Mesothelial cell of epicardium (in vitro differentiated cells): ENCODE measurements at places on chromosomes 1 and 21. TPM values are rescaled to one million over a fixed set of nuclear protein-coding genes. Genes with fewer than 3 reads are reported as not detected.

Gene PLCH2
- 1.7 to 2.1 TPM (median 1.8 TPM) in 3 replicates for total RNA-seq

Gene APH1A
- total RNA-seq: 138 to 145 TPM (median 143 TPM) in 3 replicates

Gene COL8A2
- 9.0 to 10.5 TPM (median 10.4 TPM) in 3 replicates for total RNA-seq

Gene CCDC30
- total RNA-seq: 5.1 to 7.5 TPM (median 5.8 TPM) in 3 replicates

Gene FAM167B
- total RNA-seq: 1.8 to 2.9 TPM (median 2.3 TPM) in 3 replicates

Gene FMO4
- total RNA-seq: 4.4 to 5.9 TPM (median 5.4 TPM) in 3 replicates

Gene IRF6
- total RNA-seq: 38.1 to 43.1 TPM (median 39.9 TPM) in 3 replicates

Gene CDA
- total RNA-seq: 0.64 to 1.5 TPM (median 0.94 TPM) in 3 replicates

Gene OR14K1
- total RNA-seq: not detected in 3 replicates

DNA sequence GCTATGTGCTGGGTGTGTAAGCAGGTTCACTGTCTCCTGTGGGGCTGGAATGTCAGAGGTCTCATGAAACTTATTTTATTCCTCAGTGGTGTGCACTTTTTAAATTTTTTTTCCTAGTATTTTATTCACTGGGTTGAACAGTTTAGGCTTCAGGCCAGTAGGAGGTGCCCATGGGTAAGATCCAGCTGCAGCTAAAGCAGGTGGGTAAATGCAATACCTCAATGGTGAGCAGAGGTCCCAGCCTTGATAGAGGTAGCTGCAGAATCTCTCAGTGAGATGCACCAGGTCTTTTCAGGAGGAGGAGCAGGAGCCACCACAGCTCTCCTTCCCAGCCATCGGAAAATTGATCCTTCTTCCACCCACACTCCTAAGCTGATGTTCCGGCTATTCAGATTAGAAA lies 12.6 kb upstream of the OR6N2 start:
- no peaks in the 10 kb centered on the region for H3K36me3 ChIP-seq
- DNase-seq: no peak
- H3K4me1 ChIP-seq: no peaks in the 10 kb centered on the region

DNA sequence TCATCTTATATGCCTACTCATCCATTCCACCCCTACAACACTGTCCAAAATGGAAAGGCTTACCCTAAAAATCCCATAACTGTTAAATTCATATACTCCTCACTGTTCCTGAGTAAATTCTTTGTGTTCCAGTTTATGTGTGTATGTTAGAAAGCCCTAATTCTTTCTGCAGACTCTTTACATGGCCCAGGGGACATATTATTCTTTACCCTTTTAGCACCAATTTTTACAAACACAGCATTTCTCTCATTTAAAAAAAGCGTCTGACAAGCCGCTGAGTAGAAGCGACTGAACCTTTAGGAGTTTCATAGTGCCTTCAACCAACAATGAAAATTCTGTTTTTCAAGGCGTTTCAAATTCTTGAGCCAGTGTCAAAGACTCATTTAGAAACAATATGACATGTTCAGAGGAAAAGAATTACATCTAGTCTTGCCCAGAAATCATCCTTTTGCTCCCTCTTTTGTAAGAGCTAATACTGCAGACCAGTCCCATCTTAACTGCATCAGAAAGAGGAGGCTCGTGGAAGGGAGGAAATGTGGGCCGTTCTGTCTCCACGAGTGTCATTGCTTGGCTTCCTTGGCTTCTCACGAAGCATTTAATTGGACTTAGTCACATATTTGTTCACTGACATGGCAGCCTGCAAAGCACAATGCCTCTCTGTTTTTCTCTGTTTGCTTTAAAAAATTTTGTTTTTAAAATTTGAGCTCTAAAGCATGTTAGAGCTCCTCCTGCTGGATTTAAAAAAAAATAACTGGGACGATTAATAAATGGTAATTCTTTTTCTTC lies 21.3 kb upstream of the C1orf105 start:
- peak overlapping the region; percentile 97 for H3K27ac ChIP-seq
- peaks cover 83% of the 10 kb centered on the region for H3K4me1 ChIP-seq
- no peaks in the 10 kb centered on the region for H3K36me3 ChIP-seq
- H3K27me3 ChIP-seq: no peaks in the 10 kb centered on the region

GRCh38 chr1:84724128-84724860 lies 34.0 kb upstream of the SSX2IP start:
- peaks cover 34% of the 10 kb centered on the region for H3K4me1 ChIP-seq
- H3K4me3 ChIP-seq: no peak overlapping the region
- H3K36me3 ChIP-seq: no peaks in the 10 kb centered on the region
- DNase-seq: no peak

- DNase-seq: no peak
- H3K4me3 ChIP-seq: no peak overlapping the region
- no peak overlapping the region for H3K27ac ChIP-seq
- H3K36me3 ChIP-seq: peaks cover 18% of the 10 kb centered on the region
Observed at GRCh38 chr1:81974883-81975555, 174.3 kb downstream of the ADGRL2 start.

GRCh38 chr1:73761559-73761958 lies 436.4 kb downstream of the LRRIQ3 start:
- no peaks in the 10 kb centered on the region for H3K4me1 ChIP-seq
- no peak overlapping the region for H3K4me3 ChIP-seq
- no peaks in the 10 kb centered on the region for H3K36me3 ChIP-seq
- peaks cover 2% of the 10 kb centered on the region for H3K27me3 ChIP-seq

DNA sequence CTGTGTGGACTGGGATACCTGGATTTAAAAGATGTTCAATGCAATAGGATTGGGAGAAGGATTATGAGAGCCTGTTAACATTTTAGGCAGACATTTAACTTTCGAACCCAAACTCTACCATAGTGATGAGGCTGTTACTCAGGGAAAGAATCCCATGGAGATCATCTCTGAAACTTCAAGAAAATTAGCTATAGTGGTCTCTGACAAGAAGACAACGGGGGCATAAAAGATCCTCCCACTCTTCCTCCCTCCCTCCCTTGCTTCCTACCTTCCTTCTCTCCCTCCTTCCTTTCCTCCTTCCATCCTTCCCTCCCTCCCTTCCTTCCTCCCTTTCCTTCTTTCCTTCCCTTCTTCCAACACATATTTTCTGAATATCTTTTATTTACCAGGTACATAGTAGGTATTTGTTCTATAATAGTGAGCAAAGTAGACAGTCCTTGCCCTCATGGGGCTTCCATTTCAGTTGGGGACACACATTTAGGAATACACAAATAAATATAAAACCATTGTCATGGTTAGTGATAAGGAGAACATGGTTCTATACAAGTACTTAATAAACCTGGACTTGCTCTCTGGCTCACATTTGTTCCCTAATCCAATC lies 143.2 kb downstream of the ATP6V1G3 start:
- H3K4me3 ChIP-seq: no peak overlapping the region
- no peak overlapping the region for H3K27ac ChIP-seq
- peaks cover 6% of the 10 kb centered on the region for H3K27me3 ChIP-seq
- no peak for DNase-seq
- H3K36me3 ChIP-seq: no peaks in the 10 kb centered on the region

DNA sequence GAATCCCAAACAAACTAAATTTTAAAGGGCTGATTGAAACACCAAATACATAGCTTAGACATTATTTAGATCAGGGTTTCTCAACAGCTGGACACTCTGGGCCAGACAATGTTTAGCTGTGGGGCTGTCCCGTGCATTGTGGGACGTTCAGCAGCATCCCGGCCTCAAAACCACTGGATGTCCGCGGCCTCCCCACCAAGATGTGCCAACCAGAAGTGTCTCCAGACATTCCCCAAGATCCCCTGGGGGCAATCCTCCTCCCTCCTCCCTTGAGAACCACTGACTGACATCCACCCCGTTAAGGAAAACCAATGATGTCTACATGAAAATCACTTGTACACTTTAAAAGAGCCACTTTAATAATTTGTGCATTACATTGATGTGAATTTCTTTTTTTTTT lies 38.4 kb downstream of the CLSTN1 start:
- no peak for DNase-seq
- no peaks in the 10 kb centered on the region for H3K27me3 ChIP-seq
- no peak overlapping the region for H3K4me3 ChIP-seq
- H3K4me1 ChIP-seq: no peaks in the 10 kb centered on the region

GRCh38 chr21:35423709-35424108 lies 374.6 kb upstream of the RUNX1 start:
- H3K27me3 ChIP-seq: peaks cover 18% of the 10 kb centered on the region
- no peak overlapping the region for H3K4me3 ChIP-seq
- H3K27ac ChIP-seq: no peak overlapping the region
- DNase-seq: no peak
- H3K36me3 ChIP-seq: no peaks in the 10 kb centered on the region

DNA sequence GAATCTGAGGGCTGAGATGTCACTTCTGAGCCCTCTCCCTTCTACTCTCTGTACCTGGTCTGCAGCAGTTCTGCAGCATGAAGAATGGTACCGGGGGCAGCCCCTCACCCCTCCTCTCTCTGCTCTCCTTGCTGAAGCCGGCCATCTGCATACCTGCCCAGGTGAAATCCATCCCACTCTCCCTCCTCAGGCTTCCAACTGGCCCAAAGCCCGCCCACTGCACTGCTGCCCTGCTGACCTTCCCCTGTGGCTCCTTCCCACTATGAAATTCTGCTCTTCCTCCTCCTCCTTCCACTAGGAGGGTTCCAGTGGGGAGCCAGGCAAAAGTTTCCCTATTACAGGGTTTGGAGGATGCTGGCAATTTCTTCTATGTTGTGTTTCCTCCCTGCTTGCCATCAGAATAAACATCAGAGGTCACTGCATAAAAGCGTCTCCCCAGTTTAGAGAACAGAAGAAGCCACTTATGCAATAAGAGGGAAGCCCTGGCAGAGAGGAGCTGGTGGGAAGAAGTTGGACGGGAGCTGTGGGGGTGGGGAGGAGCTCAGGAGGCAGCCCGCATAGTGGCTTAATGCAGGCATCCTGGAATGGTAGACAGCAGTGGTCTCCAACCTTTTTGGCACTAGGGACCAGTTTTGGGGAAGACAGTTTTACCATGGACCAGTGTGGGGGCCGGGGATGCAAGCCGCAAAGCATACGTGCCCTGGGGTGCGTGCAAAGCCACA lies 30.3 kb downstream of the TMCO4 start:
- H3K27me3 ChIP-seq: no peaks in the 10 kb centered on the region
- H3K4me1 ChIP-seq: no peaks in the 10 kb centered on the region
- no peak overlapping the region for H3K27ac ChIP-seq
- peaks cover 4% of the 10 kb centered on the region for H3K36me3 ChIP-seq
- no peak for DNase-seq
- H3K4me3 ChIP-seq: no peak overlapping the region

- H3K27me3 ChIP-seq: no peaks in the 10 kb centered on the region
- peaks cover 5% of the 10 kb centered on the region for H3K36me3 ChIP-seq
- H3K4me3 ChIP-seq: no peak overlapping the region
- DNase-seq: no peak
Observed at GRCh38 chr1:8516278-8516777, 198.4 kb downstream of the SLC45A1 start.

DNA sequence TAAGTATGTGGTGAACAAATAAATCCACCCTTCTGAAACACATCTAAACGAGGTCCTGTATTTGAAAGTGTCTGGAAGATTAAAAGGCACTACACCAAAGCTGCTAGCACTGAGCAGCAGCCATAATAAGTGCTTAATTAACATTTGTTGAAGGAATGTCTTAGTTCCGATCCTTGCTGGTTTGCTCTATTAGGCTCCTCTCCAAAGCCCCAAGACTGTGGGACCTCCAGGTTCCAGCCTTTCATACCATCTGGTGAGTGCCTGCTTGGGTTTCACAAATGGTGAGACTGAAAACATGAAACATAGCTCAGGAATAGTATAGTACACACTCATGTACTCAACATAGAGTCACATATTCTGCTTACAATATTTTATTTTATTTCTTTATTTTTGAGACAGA lies 640 bp upstream of the CYP2J2 start:
- H3K4me1 ChIP-seq: peaks cover 9% of the 10 kb centered on the region
- no peak overlapping the region for H3K27ac ChIP-seq
- H3K27me3 ChIP-seq: peaks cover 69% of the 10 kb centered on the region
- peak overlapping the region; percentile 71 for H3K4me3 ChIP-seq
- DNase-seq: no peak

DNA sequence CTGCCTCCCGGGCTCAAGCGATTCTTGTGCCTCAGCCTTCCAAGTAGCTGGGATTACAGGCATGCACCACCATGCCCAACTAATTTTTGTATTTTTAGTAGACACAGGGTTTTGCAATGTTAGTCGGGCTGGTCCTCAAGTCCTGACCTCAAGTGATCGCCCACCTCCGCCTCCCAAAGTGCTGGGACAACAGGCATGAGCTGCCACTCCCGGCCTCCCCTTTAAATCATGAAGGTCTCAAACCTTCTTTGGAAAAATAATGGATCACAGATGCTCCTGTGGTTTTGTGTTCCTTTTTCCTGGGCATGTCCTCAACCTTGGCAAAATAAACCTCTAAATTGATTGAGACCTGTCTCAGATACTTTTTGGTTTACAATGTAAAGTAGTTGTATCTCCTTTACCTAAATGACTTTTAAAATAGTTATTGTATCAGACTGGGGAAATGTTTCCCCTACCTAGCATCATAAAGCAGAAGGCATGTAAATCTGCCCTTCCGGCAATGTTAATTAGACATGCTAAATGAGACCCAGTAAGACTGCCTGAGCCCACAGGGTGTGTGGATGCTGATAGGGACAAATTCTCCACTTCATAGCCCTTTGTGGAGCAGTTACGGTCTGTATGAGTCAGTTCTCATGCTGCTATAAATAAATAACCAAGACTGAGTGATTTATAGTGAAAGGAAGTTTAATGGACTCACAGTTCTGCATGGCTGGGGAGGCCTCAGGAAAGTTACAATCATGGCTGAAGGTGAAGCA lies 27.8 kb downstream of the CBR1 start:
- no peak for DNase-seq
- H3K27ac ChIP-seq: no peak overlapping the region
- H3K4me3 ChIP-seq: no peak overlapping the region
- peaks cover 7% of the 10 kb centered on the region for H3K36me3 ChIP-seq
- no peaks in the 10 kb centered on the region for H3K4me1 ChIP-seq
- peaks cover 6% of the 10 kb centered on the region for H3K27me3 ChIP-seq

DNA sequence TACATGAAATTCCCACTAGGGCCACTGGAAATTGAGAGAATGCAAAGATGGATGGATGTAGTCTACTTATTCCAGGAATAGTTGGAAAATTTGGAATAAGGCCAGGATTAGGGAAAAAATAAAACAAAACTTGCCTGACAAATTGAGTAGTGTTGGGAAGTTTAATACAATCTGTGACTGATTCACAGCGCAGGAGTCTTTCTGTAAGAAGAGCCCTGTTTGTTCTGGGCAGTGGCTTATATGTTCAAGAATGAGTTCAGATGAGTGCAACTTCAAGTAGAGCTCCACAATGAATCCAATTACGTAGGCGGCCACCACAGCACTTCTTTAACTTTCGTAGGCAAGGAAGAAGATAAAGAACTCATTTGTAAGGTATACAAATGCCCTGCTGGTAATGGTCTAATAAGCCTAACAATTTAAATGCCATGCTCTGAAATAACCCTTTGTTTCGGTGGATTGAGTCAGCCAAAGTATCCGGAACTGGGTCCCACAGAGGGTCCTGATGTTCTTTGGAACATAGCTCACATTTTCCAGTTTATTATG lies 47.1 kb upstream of the KCNE1 start:
- H3K4me3 ChIP-seq: no peak overlapping the region
- peaks cover 5% of the 10 kb centered on the region for H3K4me1 ChIP-seq
- H3K27me3 ChIP-seq: no peaks in the 10 kb centered on the region
- no peak overlapping the region for H3K27ac ChIP-seq
- DNase-seq: no peak

GRCh38 chr1:204128964-204129896 lies 22.6 kb downstream of the ETNK2 start:
- DNase-seq: peak; percentile 83
- peak overlapping the region; percentile 72 for H3K27ac ChIP-seq
- peak overlapping the region; percentile 54 for H3K4me3 ChIP-seq
- no peaks in the 10 kb centered on the region for H3K27me3 ChIP-seq

GRCh38 chr1:192713921-192714320 lies 78.0 kb downstream of the RGS13 start:
- peaks cover 16% of the 10 kb centered on the region for H3K36me3 ChIP-seq
- peaks cover 6% of the 10 kb centered on the region for H3K4me1 ChIP-seq
- no peaks in the 10 kb centered on the region for H3K27me3 ChIP-seq
- no peak overlapping the region for H3K27ac ChIP-seq

- H3K36me3 ChIP-seq: no peaks in the 10 kb centered on the region
- H3K27me3 ChIP-seq: no peaks in the 10 kb centered on the region
- peaks cover 26% of the 10 kb centered on the region for H3K4me1 ChIP-seq
- no peak overlapping the region for H3K4me3 ChIP-seq
Observed at GRCh38 chr21:43645136-43645891, 14.0 kb downstream of the HSF2BP start.
